ENCODE measurements at places on chromosomes 1 and 21. TPM values are rescaled to one million over a fixed set of nuclear protein-coding genes. Genes with fewer than 3 reads are reported as not detected.

The SETSIP gene
- polyA plus RNA-seq: 0.63 TPM

The PLEKHN1 gene
- not detected for polyA plus RNA-seq

The OLIG2 gene
- polyA plus RNA-seq: not detected

The CHRNB2 gene
- polyA plus RNA-seq: 0.16 TPM

The GBP5 gene
- polyA plus RNA-seq: 0.47 TPM

The NPHS2 gene
- not detected for polyA plus RNA-seq

The ACTN2 gene
- polyA plus RNA-seq: 1,695 TPM

Data from muscle of leg (tissue), 16 donors.